ENCODE measurements at places on chromosomes 6 and 20.

- DNase-seq: no peak
Observed at GRCh38 chr6:145367149-145367548, 368.2 kb downstream of the EPM2A start.

DNA sequence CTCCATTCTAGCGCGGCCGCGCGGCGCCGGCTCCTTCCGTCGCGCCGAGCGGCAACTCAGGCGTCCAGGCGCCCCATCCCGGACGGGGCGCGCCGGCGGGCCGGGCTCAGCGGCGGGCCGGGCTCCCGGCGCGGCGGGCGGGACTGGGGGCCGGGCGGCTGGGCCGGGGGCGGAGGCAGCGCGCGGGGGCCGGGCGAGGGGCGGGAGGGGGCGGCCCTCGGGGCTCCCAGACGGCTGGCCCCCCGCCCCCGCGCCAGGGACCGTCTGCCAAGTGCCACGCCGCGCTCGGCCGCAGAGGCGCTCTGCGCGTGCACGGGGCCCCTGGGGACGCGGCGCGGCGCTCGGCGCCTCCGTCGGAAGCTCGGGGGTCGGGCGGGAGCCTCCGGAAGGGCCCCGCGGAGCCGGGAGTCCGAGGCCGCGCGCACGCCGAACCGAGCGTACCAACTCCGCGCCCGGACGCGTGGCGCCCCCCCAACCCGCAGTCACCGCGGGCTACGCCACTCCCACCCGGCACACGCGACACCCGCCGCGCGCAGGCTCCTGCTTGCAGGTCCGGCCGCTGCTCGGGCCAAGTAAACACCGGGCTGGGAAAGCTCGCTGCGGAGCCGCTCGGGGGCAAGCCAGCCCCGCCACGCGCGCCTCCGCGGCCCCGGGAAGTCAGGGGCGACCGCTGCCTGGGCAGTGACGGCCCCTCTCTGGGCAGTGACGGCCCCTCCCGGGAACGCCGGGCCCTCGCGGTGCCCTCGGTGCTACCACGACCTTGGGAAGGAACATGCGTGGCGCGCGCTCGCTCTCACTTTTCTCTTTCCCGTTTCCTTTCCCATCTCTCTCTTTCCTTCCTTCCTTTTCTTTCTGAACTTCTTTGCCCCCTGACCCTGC, at the start of gene PREX1:
Gene PREX1, minus strand, starts transcription at position 145 of the 879 bp plus-strand sequence. Its CDS starts 139 bp downstream, at position 6.
- DNase-seq: peak; percentile 52

- peak; percentile 62 for DNase-seq
Observed at GRCh38 chr20:1467355-1468116, 887 bp upstream of the NSFL1C start.

DNA sequence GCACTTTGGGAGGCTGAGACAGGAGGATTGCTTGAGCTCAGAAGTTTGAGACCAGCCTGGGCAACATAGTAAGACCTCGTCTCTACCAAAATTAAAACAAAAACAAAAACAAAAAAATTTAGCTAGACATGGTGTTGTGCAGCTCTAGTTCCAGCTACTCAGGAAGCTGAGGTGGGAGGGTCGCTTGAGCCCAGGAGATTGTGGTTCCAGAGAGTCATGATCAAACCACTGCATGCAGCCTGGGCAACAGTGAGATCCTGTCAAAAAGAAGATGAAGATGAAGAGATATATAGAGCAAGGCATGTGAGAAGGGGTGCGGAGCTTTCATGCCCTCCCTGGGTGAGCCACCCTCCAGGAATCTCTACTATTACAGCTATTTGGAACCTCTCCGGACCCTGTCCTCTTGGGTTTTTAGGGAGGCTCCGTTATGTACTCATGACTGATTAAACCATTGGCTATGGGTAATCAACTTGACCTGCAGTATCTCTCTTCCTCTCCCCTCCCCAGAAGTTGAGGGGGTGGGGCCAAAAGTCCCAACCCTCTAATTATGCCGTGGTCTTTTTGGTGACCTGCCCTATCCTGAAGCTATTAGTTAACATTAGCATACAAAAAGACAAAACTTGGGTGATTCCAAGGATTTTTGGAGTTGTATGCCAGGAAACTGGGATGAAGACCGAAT, 9.0 kb downstream of the POLH start:
- DNase-seq: no peak

- no peak for DNase-seq
Observed at GRCh38 chr6:135244805-135245204, 63.7 kb downstream of the MYB start.

DNA sequence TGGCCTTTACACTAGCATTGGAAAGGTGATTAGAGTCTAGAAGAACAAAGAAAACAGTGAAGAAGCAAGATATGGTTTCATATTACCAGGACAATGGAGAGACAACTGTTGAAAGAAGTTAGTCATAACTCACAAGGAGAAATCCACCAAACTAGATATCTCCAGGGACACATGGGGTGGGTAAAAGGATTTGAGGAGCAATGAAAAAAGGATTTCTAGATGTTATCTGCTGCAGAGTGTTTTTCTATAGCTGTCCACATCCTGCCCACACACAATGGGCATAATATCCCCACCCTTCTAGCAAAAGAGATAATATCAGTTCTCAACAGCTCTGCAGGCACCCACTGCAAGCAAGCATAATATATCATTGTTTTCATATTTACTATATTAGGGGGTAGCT, 303.1 kb downstream of the HAO1 start:
- DNase-seq: no peak

GRCh38 chr6:112034616-112034995, 19.3 kb upstream of the CCN6 start:
- peak; percentile 71 for DNase-seq

DNA sequence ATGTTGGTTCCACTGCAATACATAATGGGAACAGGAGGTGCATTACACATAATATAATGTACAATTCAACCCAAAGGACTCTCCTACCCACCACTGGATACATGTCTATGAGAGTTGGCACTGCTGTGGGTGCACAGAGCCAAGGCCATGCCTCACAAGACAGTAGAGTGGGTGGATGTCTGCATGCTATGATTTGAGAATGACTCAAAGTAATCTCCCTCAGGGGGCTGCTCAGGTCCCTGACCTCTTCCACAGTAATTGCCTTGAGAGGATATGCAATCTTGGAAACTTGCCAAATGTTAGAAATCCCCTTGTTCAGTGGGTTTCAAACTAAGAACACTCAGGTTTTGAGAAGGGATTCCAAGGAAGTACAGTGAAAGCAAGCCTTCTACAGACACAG, 79.0 kb downstream of the ANKEF1 start:
- no peak for DNase-seq

DNA sequence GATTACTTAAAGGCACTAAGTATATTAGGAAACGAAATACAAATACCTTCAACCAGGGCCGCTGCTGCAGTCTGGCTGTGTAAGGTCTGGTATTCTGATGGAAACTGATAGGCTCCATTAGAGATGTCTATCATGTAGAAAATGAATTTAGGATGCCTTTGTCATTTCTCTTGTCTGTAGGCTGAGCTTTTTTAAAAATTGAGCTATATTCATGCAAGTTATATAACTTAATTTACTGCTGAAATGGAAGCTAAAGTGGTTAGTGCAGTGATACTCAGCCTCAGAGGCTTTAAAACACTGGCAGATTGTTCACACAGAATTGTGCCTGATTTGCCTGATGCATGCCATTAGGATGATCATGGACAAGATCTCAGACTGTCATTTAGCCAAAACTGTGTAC, 286.2 kb upstream of the QKI start:
- peak; percentile 98 for DNase-seq

- no peak for DNase-seq
Observed at GRCh38 chr6:122285292-122285913, 114.0 kb upstream of the HSF2 start.

DNA sequence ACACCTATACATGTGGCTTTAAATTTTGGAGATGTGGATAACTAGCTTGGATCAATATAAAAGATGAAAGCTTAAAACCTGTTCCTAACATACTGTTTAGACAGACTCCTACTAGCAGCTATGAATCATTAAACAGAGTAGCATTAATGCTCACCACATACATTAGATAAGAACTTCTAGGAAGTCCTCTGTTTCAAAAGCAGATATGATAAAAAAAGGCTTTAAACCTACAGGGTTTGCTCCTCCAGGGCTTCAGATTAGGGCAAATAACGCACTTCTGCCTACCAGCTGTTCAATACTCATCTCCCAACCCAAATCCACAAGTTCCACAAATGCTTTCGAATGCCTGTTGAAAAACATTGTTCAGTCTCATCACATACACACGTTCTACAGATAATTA, 1.5 kb downstream of the REPS1 start:
- no peak for DNase-seq

DNA sequence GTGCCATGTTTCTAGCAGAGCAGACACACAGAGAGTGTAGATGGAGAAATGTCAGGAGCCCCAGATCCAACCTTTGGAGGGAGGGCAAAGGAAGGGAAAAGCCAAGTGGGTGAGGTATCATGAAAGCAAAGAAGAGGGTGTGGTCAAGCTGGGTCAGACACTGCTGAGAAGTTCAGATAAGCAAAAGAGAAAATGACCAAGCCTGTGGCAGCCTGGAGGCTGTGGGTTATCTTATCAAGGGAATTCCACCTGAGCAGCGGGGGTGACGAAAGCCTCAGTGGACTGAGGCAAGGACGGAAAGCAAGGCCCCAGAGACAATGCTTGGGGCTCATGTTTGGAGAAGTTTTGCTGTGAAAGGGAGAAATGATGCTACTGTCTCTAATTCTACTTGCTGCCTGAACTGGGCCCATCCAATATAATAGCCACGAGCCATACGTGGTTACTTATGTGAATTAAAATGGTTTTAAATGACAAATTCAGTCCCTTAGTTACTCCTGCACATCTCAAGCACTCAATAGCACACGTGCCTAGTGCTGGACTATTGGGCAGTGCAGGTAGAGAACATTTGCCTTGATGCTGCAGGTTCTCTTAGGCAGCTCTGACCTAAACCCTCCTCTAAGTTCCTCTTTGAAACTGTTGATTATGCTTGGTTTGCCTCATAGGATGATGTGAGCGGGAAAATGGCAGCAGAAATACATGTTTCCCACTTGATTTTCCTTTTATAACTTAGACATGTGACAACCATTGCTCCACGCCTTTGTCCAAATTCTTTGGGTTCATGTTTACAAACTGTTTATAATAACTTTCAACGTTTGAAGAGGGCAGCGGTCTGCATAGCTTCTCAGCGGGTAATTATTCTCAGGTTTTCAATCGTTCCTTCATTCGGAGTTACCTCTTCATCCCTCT, 63.7 kb downstream of the SLC22A23 start:
- no peak for DNase-seq

Measured in SK-N-DZ (cell line).